Endothelial cell (in vitro differentiated cells): ENCODE measurements at places on chromosomes 2 and 18.

GRCh38 chr2:35501076-35501475 lies 854.5 kb upstream of the CRIM1 start:
- DNase-seq = no peak

GRCh38 chr2:205858275-205858674 lies 176.0 kb downstream of the NRP2 start:
- no peak for DNase-seq

DNA sequence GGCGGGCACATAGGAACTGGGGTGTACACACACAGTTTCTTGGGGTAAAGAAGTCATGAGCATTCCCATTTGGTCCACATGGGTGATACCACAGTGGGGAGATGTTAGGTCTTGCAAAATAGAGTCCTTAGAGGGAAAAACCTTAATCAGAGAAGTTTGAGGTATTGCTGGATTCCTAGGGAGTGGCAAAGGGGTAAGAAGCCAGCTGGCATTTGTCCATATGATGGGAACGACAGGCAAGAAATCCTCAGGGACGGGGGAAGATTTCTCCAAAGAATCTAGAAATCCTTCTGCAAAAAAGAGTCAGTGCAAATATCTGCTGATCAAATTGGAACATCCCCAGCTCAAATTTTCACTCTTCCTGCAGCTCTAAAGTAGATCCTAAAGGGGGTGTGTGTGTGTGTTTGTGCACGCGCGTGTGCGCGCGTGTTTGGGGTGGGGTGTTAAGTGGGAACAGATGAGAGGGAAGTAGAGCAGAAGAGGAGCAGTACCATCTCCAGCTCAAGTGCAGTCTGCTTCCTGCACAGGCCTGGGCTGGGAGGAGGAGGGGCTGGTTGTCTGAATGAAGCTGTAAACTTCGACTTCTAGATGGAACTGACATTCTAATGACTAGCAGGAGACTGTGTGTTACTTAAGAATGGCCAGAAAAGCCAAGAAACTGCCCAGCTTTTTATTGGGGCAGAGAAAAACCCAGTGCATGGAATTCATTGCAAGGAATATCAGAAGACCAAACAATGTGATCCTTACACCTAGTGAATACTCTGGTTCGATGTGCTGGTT lies 168.0 kb downstream of the SPP2 start:
- no peak for DNase-seq

GRCh38 chr2:153509133-153509532 lies 30.6 kb upstream of the RPRM start:
- no peak for DNase-seq

GRCh38 chr2:3626118-3626811 lies 31.4 kb downstream of the COLEC11 start:
- DNase-seq = no peak

DNA sequence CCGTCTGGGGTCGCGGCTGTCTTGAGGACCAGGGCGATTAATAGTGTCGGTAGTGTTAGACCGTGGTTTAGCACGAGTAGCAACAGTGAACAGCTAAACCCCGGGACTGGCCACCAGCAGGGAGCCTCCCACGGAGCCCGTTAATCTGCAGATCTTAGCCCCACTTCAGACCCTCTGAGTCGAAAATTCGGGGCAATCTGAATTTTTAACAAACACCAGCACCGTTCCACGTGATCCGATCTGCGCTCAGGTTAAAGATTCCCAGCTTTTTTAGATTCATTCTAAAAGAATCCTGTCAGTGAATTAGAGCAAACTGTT lies 479 bp upstream of the ATP5F1A start:
- DNase-seq = no peak
